NCI-H1930 (cell line): ENCODE measurements at places on chromosomes 7 and 10.

DNA sequence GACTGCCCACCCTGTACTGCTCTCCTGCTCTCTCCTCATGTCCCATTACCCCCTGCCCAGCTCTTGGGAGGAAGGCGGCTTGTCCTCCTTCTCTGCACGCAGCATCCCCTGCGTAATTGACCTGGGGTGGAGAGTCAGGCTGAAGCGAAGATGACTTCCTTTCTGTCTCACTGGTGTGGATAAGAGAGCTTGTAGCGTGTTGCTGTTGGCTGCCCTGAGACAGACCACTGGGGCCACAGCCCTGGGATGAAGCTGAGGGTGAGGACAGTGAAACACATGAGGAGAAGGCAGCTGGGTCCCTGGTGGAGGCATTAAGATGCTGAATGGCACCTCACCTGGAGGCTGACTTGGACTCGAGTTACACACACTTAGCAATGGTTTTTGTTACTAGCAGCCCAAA lies 310.3 kb upstream of the ZNF32 start:
- no peak for DNase-seq

GRCh38 chr7:16787127-16787526 lies 17.7 kb downstream of the AGR2 start:
- no peak for DNase-seq

DNA sequence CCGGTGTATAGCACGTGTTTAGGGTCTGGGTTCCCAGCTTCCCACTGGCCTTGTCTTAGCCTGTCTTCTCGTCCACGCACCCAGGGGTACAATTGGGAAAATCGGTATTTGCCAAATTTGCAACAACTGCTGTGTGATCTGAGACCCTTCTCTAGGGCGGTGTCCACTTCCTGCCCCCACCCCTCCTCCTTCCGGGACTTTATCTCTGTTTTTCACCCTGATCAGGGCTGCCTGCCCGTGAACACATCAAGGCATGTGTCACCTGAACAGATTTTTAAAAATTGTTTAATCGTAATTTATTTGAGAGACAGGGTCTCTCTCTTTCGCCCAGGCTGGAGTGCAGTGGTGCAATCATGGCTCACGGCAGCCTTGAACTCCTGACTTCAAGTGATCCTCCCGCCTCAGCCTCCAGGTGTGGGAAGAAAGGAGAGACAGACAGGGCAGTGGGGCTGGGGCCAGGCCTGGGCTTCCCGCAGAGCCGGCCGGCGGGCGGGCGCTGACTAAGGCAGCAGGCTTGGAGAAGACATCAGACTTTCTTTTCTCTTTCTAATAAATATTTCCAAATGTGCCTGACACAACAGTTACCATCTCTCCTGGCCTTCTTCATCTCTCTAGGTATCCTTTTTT lies 27.5 kb downstream of the ELFN1 start:
- DNase-seq: no peak

DNA sequence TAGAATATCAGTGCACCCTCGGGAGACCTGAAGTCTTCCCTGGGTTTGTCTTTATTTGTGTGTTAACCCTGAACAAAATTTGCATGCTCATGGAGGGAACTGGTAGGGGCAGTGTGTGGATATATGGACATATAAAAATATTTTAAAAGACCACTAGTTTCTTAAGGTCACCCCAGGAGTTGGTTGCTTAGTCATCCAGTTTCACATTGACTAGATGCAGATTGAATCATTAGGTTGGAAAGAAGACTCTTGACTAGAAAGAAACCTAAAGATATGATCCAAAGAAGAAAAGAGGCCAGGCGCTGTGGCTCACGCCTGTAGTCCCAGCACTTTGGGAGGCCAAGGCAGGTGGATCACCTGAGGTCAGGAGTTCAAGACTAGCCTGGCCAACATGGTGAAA lies 137.1 kb downstream of the KAT6B start:
- DNase-seq: no peak

DNA sequence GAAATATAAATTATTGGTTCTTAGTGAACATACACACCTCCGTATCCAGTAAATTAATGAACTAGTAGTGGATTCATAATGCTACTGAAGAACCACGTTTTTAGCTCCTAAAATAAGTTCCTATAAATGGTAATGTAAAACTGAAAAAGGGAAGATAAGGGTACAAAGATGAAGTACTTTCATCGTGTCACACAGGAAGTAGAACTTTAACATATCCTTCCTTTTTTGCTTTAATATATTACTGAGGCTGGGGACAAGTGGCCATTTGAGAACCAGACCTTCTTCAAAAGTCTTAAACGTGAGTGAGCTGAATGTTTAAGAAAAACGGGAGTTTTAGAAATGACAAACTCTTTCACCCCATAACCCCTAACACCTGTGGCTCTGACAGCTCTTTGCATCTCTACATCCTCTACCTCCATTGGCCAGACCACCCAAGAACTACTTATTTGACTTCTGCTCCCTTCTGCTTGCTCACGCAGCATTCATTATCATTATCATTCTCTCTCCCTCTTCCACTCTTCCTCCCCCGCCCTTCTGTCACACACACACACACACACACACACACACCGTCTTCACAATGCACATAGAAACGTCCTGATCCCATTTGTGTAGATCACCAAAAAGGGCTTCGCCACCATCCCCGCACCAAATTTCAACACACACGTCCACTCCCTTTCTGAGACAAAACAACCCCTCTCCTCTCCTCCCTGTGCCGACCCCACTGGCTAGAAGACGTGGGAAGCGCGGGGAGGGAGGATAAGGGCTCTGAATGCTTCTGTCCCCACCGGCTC lies 677 bp downstream of the SKAP2 start:
- no peak for DNase-seq
